MV-4-11 (cell line): ENCODE measurements at places on chromosomes 3 and 15.

- DNase-seq, result no peak
Measured at GRCh38 chr3:149638228-149639092, 19.4 kb downstream of the WWTR1 start.

- DNase-seq, result no peak
Measured at GRCh38 chr15:62706317-62706716, 336.2 kb upstream of the TPM1 start.

DNA sequence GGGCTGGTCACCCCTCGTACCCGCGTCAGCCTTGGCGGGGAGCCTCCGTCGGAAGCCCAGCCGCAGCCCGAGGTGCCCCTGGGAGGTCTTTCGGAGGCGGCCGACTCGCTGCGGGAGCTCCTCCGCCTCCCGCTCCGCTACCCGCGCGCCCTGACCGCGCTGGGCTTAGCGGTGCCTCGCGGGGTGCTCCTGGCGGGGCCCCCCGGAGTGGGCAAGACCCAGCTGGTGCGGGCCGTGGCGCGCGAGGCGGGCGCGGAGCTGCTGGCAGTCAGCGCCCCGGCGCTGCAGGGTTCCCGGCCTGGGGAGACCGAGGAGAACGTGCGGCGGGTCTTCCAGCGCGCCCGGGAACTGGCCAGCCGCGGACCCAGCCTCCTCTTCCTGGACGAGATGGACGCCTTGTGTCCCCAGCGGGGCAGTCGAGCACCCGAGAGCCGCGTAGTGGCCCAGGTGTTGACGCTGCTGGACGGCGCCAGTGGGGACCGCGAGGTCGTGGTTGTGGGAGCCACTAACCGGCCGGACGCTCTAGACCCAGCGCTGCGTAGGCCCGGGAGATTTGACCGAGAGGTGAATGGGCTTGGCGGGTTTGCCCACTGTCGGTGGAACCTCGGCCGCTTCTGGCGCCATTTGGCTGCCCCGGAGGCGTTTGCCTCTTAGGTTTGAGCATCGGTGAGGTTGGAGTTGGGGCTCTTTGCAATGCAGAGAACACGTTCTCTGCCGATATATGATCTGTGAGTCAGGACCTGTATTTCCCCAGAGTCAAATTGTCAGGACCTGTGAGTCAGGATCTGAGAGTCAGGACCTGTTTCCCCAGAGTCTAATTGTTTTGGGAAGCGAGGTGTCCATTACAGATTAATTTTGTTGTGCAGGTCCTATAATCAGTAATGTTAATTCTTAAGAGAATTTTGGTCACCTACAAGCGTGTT lies 24.9 kb upstream of the GATM start:
- DNase-seq, result peak; percentile 25

- DNase-seq, result no peak
Measured at GRCh38 chr3:54079730-54080325, 42.5 kb upstream of the CACNA2D3 start.

DNA sequence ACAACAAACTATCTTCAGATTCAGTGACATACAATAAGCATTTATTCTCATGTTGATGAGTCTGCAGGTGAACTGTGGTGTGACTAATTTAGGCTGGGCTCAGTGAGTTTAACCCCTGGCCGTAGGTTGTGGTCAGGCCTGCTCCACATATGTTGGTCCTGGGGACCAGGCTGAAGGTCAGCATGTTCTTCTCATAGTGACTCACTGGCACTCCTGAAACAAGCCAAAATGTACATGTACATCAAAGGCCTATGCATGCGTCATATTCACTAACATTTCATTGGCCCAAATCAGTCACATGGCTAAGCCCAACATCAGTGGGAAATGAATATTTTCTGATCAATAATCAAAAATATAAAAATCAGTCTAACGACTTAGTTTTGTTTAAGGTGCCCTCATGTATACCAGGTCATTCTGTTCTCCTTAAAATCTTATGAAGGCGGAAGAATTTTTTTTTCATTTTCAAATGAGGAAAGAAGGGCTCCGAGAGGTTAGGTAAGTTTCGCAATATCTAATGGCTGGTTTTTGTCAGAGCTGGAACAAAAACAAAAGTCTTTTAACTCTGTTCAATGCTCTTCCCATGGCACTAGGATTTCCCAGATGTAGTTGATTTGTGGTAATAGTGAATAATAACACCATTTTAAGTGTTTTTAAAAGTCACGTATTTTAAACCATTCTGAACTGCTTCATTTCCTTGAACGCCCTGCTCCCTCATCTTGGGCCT lies 148.5 kb downstream of the MFSD1 start:
- no peak for DNase-seq

DNA sequence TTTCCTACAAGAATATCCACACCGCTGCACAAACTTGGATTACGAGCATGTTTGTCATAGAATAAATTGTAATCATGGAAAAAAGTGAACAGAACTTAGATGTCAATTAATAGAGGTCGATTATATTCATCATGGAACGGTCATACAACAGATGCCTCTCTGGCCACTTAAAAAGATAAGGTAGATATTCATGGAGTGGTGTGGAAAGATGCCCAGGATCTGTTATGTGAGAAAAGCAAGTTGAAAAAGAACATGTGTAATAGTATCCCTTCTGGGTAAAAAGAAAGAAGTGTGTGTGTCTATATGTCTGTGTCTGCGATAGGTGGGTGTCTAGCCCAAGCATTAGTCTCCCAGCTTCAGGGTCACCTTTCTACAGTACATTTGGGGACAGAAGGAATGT lies 113.3 kb downstream of the ANP32A start:
- DNase-seq, result no peak

GRCh38 chr3:173739726-173740125 lies 342.2 kb downstream of the NLGN1 start:
- DNase-seq, result no peak

DNA sequence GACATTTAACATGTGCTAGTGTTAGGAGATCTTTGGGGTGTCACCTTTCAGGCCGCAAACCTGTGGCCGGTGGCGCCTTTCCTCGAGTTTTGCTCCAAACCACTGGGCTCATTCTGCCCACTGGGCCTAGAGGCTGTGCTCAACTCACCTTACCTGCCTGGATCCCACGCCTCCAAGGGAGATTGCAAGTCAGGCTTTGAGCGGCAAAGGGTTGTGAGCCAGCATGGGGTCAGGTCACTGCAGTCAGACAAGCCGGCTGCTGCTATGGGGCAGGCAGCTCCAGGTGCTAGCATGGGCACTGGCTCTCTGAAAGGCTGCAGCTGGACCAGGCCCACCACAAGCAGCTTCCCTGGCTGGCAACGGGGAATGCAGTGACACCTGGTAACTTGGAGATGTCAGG lies 265.5 kb downstream of the ZBBX start:
- DNase-seq, result no peak

DNA sequence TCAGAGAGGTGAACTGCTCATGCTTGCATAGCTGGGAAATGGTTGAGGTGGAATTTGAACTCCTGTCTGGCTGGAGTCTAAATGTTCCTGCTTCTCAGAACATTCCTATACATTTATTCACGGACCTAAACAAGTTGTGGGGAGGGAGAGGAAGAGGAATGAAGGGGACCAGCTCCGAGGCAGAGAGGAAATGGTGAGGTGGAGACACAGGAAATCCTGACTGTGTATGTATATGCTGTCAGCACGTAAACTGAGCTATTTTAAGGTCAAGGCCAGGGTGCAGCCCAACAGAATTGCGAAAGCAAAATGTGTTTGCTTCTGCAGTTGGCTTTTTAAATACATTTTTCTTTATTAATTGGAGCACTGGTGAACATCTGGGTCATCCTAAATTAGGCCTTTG lies 74.1 kb upstream of the POMGNT2 start:
- peak; percentile 79 for DNase-seq

DNA sequence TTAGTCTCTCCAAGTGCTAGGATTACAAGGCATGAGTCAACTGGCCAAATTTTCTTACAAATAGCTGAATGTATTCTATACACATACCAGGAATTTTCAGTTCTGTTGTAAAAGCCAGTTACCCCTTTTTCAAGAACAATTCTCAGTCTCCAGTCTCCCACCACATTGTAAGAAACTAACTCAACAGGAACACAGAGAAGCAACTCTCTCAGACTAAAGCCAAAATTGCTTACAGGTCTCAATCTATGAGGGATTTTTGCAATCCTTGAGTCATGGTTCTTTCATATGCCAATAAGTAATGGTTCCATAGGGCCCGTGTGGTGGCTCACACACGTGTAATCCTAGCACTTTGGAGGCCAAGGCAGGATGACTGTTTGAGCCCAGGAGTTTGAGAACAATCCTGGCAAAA lies 8.5 kb downstream of the IP6K2 start:
- DNase-seq, result no peak

DNA sequence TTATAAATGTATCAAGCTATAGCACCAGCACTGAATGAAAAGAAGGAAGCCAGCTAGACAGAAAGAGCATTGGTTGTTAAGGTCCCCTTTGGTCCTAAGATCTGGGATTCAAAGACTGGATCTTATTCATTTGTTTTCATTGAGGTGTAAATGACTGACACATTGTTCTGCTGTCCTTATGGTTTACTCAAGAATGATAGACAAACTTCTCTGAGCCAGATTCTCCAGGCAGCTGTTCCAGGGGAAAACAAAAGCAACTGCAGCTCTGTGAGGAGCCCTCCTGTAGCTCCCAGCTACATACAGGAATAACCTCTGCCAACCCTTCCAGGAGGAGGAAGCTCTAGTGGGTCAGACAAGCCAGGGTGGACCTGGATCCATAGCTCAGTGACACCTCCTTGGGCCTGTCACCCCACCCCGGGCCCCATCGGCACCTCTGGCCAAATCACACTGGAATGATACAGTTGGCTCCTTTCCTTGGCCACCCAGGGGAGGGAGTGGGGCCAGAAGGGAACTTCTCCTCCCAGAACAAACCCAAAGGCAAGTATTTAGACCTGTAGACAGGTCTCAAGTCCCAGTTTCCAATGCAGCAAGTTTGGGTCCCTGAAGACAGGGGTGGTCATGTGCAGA lies 57.8 kb downstream of the ZNF621 start:
- no peak for DNase-seq

GRCh38 chr3:192915304-192915703 lies 2.4 kb downstream of the MB21D2 start:
- DNase-seq, result peak; percentile 22

DNA sequence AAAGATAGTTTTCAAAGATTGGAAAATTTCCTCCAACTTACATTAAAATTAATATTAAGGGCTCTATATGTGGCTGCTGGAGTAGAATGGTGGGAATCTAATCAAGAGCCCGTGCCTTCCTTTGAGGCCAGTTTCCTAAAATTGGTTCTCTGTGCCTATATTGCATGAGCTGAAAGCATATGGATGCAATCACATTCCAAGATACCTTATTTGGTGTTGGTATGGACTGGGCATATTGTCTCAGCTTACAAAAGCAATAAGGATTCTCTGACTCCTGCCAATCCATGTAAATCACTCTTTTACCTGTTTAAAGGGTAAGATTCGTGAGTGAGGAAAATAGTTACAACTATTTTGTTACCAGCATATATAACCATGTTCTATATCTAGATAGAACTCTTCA lies 111.6 kb downstream of the GREM1 start:
- no peak for DNase-seq
